Stimulated activated CD4-positive, alpha-beta T cell treated with anti-CD3 and anti-CD28 coated beads, Interleukin-4, amount 100 ng/mL, for 48 hours (primary cell): ENCODE measurements at places on chromosomes 1 and 21.

DNA sequence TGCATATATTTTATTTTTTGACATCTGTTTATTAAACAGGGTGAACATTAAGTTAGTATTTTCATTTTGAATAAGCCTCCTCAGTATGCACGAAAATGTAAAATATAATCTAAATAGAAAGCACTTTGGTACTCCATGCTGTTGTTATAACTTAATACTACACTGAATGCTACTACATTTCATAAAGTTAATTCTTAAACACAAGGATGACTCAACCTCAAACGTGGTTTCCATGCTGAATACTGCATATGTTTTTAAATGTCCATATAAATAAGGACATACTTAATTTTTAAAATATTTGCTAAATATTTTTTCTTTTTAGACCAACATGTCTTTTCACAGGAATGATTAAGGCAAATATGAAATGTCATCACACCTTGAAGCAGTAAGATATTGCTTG is 83.9 kb downstream of the USP24 start:
- no peak for DNase-seq

DNA sequence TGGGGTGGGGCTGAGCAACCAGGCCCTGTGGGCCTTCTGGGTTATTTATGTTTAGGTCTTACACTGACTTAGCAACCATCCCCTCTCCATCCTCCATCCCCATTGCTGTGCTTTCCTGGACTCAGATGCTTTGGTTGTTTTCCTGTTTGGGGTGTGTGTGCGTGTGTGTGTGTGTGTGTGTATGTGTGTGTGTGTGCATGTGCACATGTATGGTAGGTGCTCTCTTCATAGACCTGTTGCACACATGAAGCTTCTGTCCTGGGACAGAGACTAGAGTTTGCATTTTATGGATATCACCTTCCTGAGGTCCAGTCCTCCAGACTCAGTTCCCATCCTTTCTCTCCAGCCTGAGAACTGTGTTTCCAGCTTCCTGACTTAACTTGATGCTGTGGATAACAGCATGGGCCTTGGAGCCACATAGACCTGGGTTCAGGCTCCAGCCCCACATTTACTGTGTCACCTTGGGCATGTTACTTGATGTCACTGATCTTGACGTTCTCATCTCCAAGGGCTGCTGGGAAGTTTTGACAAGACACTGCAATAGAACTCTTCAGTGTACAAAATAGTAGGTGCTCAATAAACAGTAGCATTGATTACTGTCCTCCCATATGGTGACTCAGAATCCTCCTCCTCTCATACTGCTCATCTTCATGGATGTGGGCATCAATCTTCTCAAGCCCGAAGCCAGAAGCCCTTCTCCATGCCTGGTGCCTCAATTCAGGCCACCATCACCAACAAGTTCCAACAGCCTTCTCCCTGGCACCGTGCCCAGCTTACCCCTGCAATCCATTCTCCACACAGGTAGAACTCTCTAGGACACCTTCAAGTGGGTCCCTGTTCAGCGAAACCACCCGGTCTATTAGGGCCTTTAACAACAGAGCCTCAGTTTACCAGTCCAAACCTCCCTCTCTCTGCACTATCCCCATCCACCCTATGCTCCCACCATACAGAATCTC is 181.8 kb upstream of the EDN2 start:
- DNase-seq: no peak

GRCh38 chr1:31886866-31887265 is 51.3 kb downstream of the PTP4A2 start:
- DNase-seq: no peak

- DNase-seq: no peak
These were observed 212.3 kb upstream of the DPYD start for GRCh38 chr1:98133131-98133530.

GRCh38 chr1:53449021-53449420 is 10.2 kb upstream of the DMRTB1 start:
- DNase-seq: no peak

DNA sequence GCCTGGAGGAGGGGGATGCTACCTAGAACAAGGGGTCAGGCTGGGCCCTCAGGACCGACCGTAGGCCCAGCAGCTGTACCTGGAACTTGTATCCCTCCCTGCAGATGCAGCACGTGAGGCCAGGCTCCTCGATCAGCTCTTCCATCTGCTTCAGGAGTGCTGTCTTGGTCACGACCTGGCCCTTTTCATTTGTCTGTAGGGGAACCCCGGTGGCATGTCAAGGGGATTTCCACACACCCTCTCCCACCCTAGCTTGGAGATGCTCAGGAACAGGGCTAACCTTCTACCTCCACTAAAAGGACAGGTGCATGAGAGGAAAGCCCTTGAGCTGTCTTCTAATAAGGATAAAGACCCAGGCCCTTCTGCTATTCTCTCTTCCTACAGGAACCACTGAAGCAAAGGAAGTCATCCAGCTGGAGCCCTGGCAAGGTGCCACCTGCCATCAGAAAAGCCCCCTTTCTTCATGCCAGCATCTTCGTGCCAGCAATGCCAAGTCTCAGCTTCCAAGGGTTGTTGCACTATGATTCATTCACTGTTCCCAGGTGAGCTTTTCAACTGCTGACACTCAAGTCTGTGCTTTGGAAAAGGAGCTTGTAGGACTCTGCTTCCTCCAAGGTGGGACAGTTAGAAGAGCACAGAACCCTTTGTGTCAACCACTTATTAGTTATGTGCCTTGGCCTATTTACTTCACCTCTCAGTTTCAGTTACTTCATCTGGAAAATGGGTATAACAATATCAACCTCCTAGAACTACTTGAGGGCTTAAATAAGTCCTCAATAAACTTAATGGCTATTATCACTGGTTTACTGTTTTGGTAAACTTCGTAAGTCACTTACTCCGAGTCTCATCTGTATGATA is 122.1 kb downstream of the UBR4 start:
- DNase-seq: no peak

GRCh38 chr1:117836069-117836468 is 93.4 kb downstream of the GDAP2 start:
- DNase-seq: no peak

DNA sequence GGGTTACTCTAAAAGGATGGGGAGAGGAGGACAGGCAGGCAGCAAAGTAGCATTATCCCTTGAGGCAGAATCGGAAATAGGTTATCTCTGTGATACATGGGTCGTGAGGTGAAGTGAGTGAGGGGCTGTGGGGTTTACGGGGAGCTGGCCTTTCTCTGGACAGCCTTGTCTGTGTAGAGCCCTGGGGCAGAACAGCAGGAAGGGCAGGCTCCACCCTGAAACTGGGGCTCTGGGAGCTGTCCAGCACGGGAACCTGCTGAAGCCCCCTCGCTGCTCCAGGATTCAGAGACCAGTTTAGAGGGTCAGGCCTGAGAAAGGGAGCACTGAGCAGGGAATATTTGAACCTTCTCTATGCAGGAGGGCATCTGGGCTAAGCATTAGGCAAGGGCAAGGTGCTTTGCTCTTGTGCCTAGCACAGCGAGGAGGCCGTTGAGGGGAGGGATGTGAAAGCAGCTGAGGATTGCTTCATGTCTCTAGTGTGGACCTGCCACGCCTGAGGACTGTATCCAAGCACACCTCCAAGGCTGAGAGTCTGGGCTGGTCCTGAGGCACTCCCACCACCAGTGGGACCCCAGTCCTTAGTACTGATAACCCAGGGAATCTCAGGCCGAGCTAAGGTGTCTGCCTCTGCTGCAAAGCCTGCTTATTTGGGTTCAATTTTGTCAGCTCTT is 55.8 kb downstream of the NAV1 start:
- DNase-seq: no peak

- DNase-seq: no peak
These were observed 167.8 kb upstream of the AJAP1 start for GRCh38 chr1:4486408-4487120.

DNA sequence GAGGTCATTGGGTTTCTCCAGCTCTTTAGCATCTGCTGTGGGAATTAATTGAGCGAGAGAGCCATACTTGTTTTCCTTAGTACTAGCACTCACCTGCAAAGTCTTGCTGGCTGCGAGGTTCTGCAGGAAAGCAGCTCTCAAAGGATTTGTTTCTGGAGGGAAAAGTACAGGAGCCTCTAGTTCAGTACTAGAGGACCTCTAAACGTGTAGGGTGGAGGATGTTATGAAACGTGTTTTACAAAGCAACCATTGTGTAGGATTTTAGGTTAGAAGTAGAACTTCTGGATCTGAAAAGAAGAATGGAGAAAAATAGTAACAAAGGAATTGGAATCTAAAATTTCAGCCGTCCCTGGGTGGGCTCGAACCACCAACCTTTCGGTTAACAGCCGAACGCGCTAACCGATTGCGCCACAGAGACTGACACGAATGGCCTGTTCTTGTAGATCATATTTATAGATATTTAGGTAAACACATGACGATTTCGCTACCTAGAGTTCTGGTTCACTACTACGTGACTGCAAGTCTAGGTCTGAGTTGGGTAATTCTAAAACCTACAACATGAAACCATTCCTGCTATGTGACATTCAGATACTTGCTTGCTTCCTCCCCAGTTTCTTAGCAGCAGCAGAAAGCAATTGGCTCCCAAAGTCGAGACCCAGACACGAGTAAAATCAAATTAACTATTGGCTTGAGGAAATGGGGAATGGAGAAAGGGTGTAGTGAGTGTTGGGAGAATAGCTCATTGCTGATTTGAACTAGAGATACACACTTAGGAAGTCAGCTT is 60.2 kb upstream of the CFAP126 start:
- DNase-seq: no peak

DNA sequence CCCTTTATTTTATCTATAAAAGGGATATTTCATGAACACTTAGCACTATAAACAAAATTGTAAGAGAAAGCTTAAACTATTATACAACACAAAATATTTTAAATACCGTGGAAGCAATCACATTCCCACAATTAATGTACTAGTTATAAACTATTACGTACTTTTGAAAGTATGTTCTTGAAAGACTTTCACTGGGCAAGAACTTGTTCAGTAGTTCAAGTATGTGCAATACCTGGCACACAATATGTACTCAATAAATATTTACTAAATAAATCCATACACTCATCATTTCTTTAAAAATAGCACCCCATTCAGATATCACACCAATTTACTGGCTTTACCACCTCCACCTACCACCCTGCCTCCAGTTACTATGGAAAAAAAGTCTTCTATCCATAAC is 12.6 kb upstream of the FMO2 start:
- no peak for DNase-seq

GRCh38 chr1:25926731-25927496 is 20.7 kb upstream of the STMN1 start:
- DNase-seq: no peak

GRCh38 chr1:224406216-224406615 is 28.4 kb downstream of the WDR26 start:
- no peak for DNase-seq

GRCh38 chr1:29233693-29234092 is 2.6 kb upstream of the PTPRU start:
- DNase-seq: no peak

DNA sequence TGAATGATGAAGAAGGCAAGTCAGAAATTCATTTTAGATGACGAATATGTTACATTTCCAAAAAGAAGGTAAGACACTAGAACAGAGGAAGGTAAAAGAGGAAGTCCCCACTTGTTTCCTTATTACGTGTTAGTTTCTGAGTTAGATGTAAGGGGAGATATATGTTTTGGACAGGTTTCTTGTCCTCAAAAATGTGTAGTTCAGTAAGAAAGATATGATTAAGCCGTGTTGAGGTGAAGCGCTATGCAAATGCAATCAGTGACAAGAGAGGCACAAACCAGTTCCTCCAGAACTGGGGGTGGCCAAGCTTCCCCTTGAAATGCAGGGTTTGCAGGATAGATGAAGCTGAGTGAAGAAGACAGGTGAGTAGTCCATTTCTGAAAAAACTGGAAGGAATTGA is 293.3 kb upstream of the RUNX1 start:
- no peak for DNase-seq

DNA sequence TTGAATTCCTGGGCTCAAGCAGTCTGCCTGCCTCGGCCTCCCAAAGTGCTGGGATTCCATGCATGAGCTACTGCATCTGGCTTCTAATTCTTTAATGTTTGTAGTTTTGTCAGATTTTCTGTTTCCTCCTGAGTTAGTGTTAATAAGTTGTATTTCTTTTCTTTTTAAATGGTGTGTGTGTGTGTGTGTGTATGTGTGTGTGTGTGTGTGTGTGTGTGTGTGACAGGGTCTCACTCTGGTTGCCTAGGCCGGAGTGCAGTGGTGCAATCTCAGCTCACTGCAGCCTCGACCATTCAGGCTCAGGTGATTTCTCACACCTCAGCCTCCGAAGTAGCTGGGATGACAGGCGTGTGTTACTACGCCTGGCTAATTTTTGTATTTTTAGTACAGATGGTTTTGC is 50.2 kb downstream of the ADARB1 start:
- DNase-seq: no peak

DNA sequence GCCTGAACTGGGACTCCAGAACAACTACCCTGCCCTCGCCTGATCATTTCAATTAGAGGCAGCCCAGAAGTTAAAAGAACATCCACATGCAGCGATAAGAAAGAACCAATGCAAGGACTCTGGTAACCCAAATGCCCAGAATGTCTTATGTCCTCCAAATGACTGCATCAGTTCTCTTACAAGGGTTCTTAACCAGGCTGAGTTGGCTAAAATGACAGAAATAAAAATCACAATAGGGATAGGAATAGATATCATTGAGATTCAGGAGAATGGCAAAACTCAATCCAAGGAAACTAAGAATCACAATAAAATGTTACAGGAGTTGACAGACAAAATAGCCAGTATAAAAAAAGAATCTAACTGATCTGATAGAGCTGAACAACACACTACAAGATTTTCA is 80.1 kb upstream of the PTGFR start:
- no peak for DNase-seq

DNA sequence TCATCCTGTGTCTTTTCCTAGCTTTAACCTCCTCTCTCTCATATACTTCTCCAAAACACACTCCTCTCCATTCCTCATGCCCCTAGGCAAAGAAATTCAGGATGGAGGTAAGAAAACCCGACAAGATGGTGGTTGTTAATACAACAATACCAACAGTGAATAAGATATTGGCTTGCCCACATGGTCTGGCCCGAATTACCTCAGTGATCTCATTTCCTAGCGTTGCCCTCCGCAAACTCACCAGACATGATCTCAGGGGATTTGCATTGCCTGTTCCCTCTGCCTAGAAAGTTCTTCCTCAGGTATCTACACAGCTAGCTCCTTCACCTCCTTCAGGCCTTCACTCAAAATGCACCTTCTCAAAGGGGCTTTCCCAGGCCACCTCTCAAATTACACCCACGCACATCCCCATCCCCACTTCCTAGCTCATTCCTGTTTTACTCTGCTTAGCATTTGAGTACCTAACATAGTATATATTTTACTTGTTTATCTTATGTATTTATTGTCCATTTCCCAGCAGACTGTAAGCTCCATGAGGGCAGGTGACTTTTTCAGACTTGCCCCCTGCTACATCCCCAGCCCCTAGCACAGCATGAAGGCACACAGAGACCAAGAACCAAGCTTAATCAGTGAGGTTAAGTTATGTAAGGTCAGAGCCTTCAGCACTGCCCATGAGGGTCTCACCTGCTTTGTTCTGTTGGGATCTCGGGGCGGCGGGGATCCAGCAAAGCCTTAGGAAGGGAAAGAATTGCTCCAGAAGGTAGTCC is 10.2 kb upstream of the UBR4 start:
- DNase-seq: no peak

DNA sequence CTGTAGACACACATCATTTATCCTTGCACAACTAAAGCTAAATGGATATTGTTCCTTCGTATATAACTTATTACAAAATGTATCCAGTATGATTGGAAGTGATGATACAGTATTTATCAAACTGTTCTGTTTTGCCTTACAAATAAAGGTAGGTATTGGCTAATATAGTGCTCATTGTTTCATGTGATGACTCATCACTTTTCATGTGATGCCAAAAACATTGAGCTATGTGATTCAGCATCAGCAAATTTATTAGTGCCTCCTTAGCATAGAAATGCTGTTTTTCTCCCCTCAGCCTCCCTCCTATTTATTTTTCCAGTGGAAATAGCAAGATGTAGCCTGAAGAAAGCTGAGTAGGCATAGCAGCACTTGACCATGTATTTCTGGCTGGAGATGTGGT is 228.6 kb upstream of the LYPLAL1 start:
- DNase-seq: no peak
